ENCODE measurements at places on chromosomes 1 and 21. TPM values are rescaled to one million over a fixed set of nuclear protein-coding genes. Genes with fewer than 3 reads are reported as not detected.

Gene SPRR1B
- not detected for total RNA-seq

Gene TFF3
- total RNA-seq, result 488 TPM

Gene VWA5B1
- not detected for total RNA-seq

DNA sequence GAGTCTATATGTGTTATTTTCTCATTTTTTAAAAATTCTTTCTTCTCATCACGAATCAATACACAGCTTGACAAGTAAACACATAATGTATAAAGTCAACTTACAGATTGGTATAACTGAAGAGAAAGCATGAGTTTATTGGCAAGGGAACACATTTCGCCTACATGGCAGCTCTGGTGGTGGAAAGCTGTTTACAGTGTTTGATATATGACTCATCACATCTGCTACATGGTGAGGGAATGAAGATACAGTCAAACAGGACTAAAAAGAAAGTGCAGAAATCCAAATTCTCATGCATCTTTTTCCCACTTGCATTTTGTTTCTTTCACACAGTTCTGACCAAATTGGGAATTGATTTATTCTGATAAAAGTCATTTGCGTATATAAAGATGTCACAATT lies 122.2 kb upstream of the ADGRL4 start:
- H3K27ac ChIP-seq, result no peak overlapping the region
- H3K36me3 ChIP-seq, result no peaks in the 10 kb centered on the region
- H3K4me3 ChIP-seq, result no peak overlapping the region
- H3K4me1 ChIP-seq, result no peaks in the 10 kb centered on the region
- DNase-seq, result no peak

DNA sequence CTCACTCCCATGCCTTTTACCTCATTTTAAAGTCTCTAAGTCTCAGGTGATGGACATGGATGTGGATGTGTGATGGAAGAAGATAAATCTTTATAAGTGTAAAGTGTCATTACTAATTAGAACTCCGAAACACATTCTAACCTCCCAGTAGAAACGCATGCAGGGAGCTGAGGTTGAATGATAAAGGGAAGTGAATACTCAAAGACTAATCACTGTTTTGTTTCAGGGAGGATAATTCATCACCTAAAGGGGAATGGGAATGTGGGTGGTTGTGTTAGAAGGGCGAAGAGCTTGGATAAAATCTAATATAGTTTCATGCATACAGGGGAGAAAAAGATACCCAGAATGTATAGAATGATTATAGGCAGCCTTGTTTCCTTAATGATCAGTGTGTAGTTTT lies 12.5 kb downstream of the NCAM2 start:
- no peaks in the 10 kb centered on the region for H3K27me3 ChIP-seq
- DNase-seq, result no peak
- H3K4me1 ChIP-seq, result no peaks in the 10 kb centered on the region
- no peak overlapping the region for H3K27ac ChIP-seq

DNA sequence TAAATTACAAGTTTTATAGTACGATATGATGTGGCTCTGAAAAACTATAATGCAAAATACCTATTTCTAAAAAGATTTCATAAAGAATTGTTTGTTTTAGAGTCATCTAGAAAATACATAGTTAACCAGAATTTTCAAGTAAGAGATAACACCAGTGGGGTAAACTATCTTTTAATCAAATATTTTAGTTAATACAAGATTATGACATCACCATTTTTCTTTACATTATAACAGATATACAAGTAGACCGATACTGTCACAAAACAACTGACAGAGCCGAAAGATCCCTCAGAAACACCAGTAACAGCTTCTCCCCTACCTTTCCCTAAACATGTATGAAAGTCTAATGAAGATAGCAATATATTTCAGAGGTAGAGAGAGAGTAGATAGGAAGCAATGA lies 54.2 kb downstream of the EPS15 start:
- H3K27ac ChIP-seq, result no peak overlapping the region
- DNase-seq, result no peak
- H3K4me3 ChIP-seq, result no peak overlapping the region

GRCh38 chr1:201475915-201476669 lies 7.1 kb upstream of the PHLDA3 start:
- H3K4me1 ChIP-seq, result peaks cover 13% of the 10 kb centered on the region
- no peaks in the 10 kb centered on the region for H3K36me3 ChIP-seq
- H3K4me3 ChIP-seq, result no peak overlapping the region
- no peaks in the 10 kb centered on the region for H3K27me3 ChIP-seq

DNA sequence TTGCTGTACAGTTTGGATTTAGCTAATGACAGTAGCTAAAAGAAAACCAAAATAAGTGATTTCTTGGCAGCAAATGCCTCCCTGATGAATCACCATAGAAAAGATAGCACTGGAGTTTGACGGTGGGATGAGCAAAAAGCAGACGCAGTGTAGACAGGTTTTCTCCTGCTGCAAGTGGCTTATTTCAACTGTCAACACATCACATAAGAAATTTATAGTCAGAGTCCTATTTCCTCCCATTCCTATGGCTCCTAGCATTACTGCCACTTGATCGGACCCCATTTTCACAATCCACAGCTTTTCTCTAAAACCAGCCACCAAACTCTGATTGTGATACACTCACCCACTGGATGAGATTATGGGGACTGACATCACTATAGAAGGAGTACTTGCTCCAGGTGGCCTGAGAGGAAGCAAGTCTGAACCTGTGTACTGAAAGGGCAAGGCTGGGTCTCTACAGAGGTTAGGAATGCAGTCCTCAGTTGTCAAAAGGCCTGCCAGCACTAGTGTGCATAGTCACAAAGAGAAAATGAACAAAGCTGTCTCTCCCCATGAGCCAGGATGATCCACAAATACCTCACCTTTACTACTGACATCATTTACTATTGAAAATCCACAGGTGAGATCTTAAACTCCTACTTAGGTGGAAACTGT lies 359.8 kb downstream of the LTN1 start:
- H3K27ac ChIP-seq, result peak overlapping the region; percentile 54
- H3K4me1 ChIP-seq, result peaks cover 12% of the 10 kb centered on the region
- no peak overlapping the region for H3K4me3 ChIP-seq
- no peaks in the 10 kb centered on the region for H3K36me3 ChIP-seq
- no peak for DNase-seq

DNA sequence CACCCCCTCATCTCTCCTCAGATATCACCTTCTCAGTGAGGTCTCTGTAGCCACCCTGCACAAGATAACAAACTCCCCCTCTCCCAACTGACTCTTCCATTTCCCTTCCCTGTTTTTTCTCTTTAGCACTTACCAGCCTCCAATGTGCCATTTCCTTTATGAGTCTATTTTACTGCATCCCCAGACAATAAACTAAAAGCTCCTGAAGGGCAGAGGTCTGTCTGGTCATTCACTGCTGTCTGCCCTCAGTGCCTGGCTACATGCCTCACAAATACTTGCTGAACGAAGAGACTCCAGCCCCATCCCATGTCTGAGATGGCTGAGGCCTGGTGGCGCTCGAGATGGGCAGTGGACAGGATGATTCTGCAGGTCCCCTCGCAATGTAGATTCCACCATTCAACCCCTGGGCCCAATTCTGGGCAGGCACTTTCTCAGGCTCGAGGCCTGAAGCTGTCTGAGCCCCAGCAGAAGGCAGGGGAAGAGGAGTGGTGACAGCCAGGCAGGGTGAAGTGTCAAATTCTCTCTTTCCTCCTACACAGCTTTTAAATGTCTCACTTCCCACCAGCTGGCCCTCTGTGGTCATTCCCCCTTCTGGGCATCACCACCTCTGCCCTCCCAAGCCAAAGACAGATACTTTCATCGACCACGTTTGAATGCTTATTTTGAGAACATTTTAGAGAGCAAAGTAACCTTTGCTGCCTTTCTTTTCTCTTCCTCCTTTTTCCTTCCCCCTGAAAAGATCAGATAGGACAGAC lies 6.6 kb downstream of the LRRN2 start:
- no peaks in the 10 kb centered on the region for H3K36me3 ChIP-seq
- H3K4me3 ChIP-seq, result no peak overlapping the region
- no peak for DNase-seq
- no peak overlapping the region for H3K27ac ChIP-seq
- peaks cover 5% of the 10 kb centered on the region for H3K4me1 ChIP-seq

- H3K27me3 ChIP-seq, result no peaks in the 10 kb centered on the region
- H3K4me1 ChIP-seq, result no peaks in the 10 kb centered on the region
- no peaks in the 10 kb centered on the region for H3K36me3 ChIP-seq
- H3K27ac ChIP-seq, result no peak overlapping the region
Measured at GRCh38 chr1:5662086-5662743, 330.0 kb downstream of the NPHP4 start.

Gene PTPRF
- 282 TPM for total RNA-seq

Gene ZFP69B
- 0.45 TPM for total RNA-seq

Data from stomach (tissue), 19 donors.